ENCODE measurements at places on chromosomes 2 and 18.

DNA sequence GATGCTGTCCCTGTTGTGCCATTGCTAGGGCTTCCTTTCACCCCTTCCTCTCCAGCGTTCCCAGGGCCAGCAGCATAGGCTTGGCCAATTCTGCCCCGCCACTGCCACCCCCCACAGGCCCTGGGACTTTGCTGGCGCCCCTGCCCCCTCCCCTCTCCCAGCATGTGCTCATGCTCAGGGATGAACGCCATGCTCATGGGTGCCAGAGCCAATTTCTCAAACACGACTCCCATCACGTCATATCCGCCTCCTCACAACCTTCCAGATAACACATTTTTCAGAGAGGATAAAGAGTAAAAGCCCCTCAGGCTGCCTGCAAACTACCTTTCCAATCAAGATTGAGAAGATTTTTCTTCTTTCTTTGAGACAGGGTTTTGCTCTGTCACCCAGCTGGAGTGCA lies 48.6 kb downstream of the DNMT3A start:
- DNase-seq: no peak

DNA sequence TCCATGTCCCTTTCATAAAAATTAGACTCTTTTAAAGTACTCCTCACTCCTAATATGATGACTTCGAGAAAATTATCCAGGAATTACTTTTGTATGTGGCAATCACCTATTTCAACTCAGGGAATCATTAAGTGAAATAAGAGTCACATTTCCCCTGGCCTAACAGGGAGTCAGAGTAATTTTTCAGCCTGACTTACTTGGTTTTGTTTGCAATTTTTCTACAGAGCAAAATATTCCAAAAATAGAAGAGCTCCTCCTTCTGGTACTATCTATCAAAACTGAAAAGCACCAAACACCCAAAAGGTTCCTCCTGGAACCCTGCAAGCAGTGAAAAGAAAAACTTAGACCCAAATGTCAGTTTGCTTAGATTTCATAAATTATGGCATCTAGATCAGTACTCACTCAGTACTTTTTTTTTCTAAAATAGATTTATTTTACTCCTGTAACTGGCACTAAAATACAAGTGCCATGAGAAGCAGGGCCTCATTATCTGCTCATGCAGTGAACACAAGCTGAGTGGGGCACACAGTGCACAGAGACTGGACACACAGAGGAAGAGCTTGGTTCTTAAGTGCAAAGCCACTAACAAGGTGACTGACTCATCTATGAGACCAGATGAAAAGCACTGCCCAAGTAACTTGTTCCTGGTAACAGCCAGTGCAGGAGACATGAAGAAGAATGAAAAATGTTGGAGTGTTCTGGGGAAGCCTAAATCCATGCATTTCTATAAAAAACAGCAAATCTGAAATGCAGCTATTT lies 28.7 kb downstream of the ACAA2 start:
- no peak for DNase-seq

DNA sequence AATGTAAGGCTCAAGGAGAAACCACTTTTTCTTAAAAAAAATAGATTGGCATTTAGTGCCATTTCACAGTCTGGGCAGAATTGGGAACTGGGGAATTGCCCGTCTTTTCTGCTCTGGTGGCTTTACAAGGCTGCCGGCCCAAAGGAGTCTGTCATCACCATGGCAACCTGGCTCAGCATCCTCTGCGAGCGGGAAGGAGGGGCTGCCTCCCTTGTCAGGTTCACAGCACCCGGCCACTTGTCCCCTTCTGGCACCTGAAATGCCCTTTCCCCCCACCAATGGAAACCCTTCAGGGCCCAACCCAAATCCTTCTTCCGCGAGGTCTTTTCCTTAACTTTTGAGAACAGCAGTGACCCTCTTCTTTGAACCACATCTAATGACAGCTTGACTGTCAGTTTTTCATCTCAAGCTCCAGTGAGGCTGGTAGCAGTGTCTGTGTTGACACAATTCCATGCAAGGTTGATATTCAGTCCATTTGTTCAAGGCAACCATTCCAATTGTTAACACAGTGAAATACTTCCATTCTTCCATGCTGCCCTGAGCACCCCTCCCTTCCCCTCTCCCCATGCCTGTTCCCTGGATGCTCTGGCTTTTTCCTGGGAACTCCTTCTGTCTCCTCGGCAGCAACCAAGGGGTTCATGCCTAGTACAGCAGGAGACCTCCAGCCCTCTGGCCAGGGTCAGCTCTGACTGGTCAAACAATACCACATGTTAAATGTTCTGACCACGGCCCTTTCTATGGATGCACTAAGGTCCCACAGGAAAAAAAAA lies 79.6 kb downstream of the DNER start:
- DNase-seq: no peak

- no peak for DNase-seq
Observed at GRCh38 chr2:43774617-43775016, 778 bp downstream of the DYNC2LI1 start.

- no peak for DNase-seq
Observed at GRCh38 chr2:185433824-185434223, 304.8 kb upstream of the FSIP2 start.

GRCh38 chr2:170264865-170265264 lies 86.9 kb downstream of the MYO3B start:
- DNase-seq: no peak

- peak; percentile 74 for DNase-seq
Observed at GRCh38 chr2:181953881-181954537, 31.6 kb upstream of the PPP1R1C start.

DNA sequence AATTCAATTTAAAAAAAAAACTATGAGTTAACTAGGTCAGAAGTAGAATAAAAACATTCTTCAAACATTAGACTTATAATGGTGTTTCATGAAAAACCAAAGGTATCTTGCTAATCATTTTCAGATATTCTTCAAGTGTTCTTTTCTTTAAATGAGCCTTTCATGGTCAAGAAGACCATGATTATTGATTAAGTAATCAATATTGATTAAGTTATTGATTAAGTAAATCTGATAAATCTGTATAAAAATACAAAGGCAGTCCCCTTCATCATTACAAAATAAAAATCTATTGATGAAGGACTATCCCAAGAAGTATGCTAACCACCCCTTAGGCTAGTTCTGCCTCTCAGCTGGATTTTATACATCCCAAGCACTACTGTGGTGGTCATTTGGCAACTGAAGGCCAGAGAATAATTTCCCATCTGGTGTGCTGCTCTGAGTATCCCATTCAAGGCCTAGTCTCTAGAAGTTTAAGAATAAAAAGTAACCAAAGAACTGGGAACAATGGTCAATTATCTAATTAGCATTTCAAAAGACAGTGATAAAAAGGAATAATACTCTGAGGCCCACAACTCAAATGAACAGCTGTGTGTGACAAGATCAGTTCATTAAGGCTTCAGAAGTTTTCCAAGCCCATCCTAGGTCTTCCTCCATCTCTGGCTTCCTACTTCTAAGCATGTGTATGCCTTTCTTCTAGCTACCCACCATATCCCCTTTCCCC lies 63.5 kb downstream of the TCF4 start:
- DNase-seq: no peak

DNA sequence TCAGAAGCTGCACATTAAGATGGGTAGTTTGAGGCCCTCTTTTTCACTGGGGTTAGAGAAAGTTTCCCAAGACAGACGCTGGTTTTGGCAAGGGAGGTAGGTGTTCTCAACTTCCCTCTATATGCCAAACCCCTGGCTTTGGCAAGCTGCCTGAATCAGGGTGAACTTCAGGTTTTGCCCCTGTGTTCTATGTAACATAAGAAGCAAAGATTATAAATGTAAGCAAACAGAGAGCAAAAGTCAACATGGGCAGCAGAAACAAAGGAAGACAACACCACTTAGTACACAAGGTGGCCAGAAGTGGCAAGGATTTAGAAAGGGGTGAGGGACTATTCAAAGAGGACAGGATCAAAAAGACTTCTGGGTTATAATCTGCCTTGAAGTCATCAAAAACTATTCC lies 70.5 kb upstream of the TFCP2L1 start:
- no peak for DNase-seq

- DNase-seq: no peak
Observed at GRCh38 chr2:137192366-137193310, 427.3 kb downstream of the THSD7B start.

GRCh38 chr18:41879256-41879655 lies 75.8 kb upstream of the PIK3C3 start:
- DNase-seq: no peak

- DNase-seq: no peak
Observed at GRCh38 chr2:9278439-9278838, 71.8 kb downstream of the ASAP2 start.

DNA sequence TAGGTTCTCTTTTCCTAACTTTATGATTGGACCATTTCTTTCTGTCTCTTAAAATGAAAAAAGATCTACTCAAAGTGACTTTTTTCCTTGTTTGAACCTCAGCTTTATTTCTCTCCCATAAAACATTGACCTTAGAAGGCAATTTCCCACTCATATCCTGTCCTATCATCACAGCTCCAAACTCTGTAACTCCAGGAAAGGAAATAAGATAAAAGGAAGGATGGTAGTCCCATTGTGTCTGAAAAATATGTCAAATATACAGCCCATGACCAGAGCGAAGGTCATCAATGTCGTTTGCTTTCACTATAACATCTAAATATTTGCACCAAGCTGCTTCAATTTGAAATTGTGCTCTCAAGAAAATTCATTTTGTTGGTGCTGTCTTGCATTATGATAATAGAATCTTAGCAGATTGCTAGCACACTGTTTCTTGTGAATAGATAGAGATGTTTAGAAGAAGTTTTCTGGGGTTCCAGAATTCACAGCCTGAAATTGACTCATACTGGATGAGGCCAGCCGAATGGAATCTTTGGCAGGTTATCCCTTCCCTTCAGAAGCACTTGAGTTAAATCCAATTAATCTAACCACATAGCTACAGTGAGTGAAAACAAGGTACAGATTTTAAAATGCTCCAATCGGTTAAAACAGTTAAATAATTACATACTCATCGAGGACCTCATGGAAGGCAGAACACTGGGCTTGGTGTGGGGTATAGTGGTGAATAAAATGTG lies 95.1 kb downstream of the CRIM1 start:
- no peak for DNase-seq

DNA sequence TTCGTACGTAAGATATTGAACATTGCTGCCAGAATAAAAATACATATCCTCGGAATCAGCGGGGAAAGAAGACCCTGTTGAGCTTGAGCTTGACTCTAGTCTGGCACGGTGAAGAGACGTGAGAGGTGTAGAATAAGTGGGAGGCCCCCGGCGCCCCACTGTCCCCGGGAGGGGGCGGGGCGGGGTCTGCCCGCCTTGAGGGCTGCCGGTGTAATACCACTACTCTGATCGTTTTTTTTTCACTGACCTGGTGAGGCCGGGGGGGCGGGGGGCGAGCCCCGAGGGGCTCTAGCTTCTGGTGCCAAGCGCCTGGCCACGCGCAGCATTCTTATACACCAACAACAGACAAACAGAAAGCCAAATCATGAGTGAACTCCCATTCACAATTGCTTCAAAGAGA lies 324.0 kb upstream of the REG3G start:
- DNase-seq: no peak

- DNase-seq: no peak
Observed at GRCh38 chr2:14565666-14566065, 66.9 kb upstream of the LRATD1 start.

DNA sequence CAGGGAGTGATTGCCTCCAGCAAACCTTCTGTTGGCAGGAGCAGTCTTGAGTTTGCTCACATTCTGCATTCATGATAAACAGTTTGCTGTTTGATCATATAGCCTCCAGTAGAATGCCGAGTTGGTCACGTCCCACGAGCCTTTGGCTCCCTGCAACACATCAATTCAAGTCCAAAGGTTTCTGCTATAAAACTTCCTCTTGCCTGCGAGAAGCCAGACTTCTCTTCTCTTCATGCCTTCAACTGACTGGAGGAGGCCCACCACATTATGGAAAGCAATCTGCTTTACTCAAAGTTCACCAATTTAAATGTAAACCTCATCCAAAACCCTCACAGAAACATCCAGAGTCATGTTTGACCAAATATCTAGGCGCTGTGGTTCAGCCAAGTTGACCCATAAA lies 40.8 kb downstream of the CXCR4 start:
- no peak for DNase-seq

- no peak for DNase-seq
Observed at GRCh38 chr2:130964931-130965330, 128.2 kb downstream of the ARHGEF4 start.

- DNase-seq: no peak
Observed at GRCh38 chr2:1233281-1233680, 180.0 kb upstream of the TPO start.

DNA sequence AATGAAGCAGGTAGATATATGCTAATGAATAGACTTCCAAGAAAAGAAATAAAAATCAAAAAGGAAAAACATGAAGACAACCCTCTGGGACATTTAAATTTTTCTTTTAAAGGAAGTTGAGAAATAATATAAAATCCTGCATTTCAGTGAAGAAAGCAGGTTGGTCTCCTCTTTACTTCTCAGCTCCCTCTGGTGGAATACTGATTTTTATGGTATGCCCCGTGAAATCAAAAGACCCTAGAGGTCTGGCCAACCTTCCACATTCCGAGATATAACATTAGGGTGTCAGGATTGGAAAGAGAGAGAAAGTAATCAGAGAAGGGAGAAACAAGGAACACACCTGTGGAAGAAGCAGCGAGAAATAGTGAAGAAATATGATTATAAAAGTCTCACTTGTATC lies 72.7 kb downstream of the DNER start:
- no peak for DNase-seq

GRCh38 chr2:58727981-58728656 lies 487.0 kb upstream of the FANCL start:
- DNase-seq: no peak

- DNase-seq: no peak
Observed at GRCh38 chr2:165872101-165872791, 78.2 kb upstream of the GALNT3 start.

DNA sequence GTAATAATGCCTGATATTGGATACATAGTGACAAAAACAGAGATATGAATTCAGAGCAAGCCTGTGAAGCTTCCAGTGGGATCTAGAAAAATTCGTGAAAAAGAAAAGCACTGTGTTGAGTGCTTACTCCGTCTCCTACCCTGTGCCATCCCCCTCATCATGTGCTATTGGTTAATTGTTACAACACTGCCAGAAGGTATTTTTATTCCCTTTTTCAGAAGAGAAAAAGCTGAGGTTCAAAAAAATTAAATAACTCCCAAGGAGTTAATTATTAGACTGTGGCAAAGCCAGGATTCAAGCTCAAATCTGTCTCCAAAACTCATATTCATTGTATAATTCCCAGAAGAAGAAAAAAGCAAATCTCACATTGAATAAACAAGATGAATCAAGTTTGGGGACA lies 735.5 kb upstream of the ACVR2A start:
- no peak for DNase-seq

GRCh38 chr18:8969639-8970390 lies 132.7 kb upstream of the NDUFV2 start:
- DNase-seq: no peak

DNA sequence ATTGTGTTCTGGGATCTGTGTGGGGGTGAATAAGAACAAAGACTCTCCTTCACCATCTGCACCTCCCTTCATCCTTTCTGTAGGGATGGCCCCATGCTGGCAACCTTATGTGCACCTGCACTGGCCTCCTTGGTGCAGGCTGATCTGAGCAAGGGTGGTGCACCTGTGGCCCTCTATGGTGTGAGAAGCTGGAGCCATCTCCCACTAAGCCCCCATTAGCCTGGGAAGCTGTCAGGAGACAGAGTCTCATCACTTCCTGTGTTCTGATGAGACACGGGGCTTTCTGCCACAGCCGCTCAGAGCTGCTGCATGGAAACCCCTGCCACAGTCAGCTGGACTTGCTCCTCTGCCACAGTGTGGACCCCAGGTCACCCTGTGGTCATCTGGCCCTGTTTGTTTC lies 565.3 kb upstream of the SALL3 start:
- DNase-seq: no peak
